ENCODE measurements at places on chromosomes 3 and 15. TPM values are rescaled to one million over a fixed set of nuclear protein-coding genes. Genes with fewer than 3 reads are reported as not detected.
A peak's percentile ranks its signal among the peaks of the same experiment; 100 is the strongest.

Gene ATP10A
- 18.3 TPM for total RNA-seq

Gene ANKUB1
- total RNA-seq: 40.9 TPM

Gene SAMMSON
- 26.2 TPM for total RNA-seq

DNA sequence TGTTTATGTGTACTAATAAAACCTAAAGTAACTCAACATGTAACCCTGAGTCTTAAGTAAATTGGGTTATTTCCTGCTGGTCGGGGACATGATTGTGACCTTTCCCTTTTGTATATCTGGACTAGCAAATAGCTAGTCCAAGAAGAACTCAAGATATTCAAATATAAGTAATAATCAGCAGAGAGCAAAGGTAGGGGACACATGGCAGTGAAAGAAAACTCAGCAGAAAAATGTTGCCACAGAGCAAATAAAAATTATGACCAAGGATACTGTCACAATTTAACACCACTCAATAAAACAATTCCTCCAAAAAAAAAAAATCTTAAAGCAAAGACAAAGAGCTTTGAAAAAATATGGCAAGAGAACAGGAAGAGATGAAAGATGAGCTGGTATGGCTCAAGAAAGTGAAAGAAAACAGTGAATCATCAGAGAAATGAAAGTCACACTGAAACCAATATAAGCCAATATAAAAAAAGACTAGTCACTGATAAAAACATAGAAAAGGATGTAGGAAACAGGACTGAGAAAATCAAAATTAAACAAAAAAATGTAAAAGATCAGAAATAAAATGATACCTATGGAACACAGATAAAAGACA is 43.4 kb downstream of the HLTF start:
- DNase-seq: no peak

DNA sequence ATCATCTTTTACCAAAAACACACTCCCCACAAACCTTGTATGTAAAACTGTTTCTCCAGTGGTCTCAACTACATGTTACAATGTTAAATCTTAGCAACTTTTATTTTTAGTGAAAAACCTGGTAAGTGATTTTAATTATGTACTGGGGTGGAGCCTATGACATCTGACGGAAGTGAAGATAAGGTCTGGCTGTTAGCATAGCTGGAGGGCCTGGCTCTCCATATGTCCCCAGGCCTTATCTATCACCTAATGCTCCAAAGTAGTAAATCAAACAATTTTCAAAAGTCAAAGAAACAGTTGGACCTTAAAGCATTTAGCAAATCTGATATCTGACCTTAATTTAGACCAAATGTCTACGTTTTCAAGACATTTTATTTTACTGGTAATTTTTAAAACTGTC is 173.6 kb upstream of the SMAD3 start:
- DNase-seq: peak; percentile 52

Gene P2RY1
- total RNA-seq: 7.0 TPM

DNA sequence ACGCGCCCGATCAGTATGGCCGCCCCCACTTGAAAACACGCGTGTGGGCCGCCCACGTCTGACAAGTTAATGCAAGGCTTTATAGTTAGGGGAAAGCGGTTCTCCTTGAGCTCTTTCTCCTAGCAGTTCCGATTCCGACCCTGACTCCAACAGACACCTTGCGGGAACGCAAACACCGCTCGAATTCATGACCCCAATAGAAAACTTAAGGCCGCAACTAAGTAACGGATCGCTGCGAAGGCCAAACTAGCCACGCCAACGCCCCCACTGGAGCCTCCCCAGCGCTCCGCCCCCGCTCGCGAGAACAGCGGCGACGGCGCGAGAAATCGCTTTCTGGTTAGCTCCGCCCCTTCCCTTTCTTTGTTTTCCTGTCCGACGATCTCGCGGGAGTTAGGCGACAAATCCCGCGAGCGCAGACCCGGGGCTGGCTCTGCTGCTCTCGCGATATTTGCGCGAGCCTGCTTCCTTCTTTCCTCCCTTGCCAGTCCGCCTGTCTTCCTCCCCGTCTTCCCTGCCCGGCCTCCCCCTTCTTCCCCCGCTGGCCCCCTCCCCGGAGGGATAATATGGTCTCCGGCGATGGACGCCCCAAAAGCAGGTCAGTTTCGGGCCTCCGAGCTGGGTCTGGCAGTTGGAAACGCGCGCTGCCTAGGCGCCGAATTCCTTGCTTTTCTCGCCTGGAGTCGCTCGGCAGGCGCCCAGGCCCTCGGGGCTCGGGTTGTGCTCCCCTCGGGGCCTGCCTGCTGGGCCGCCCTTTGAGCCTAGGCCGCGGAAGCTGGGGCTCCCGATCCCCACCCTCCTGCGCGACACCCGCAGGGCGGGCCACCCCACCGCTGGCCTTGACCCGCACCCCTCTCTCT is at the start of gene IREB2:
IREB2 (plus strand) TSS at position 455 of the 857 bp plus-strand sequence; CDS start at position 577, 122 bp downstream.
- DNase-seq: peak; percentile 99

DNA sequence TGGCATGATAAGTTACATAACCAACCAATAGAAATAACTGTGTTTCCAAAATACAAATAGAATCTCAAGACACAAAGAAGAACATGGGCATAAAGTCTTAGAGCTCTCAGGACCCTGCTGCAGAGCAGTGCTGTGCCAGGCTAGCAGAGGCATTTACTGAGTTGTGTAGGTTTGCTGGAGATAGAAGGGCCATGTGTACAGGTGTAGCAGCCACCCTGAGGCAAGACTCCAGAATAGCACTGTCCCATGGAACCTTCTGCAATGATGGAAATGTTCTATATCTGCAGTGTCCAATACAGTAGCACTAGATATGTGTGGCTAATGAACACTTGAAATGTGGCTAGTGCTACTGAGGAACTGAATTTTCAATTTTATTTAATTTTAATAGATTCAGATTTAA is 267.0 kb upstream of the UMPS start:
- no peak for DNase-seq

Gene MUSTN1
- 6.7 TPM for total RNA-seq

DNA sequence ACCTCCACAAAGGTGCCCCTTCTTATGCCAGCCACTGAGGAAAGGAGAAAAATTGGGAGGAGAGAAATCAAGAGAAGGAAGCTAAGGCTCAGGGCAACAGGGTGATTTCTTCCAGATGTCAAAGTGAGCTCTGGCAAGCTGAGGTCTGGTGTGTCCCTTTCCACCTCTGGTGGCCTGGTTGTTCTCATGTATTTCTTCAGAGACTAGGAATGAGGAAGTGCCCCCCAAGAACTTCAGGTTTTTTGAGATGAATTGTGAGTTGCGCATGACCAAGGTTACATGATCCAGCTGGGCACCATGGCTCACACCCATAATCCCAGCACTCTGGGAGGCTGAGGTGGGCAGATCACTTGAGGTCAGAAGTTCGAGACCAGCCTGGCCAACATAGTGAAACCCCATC is 5.6 kb downstream of the RAB6B start:
- DNase-seq: no peak

DNA sequence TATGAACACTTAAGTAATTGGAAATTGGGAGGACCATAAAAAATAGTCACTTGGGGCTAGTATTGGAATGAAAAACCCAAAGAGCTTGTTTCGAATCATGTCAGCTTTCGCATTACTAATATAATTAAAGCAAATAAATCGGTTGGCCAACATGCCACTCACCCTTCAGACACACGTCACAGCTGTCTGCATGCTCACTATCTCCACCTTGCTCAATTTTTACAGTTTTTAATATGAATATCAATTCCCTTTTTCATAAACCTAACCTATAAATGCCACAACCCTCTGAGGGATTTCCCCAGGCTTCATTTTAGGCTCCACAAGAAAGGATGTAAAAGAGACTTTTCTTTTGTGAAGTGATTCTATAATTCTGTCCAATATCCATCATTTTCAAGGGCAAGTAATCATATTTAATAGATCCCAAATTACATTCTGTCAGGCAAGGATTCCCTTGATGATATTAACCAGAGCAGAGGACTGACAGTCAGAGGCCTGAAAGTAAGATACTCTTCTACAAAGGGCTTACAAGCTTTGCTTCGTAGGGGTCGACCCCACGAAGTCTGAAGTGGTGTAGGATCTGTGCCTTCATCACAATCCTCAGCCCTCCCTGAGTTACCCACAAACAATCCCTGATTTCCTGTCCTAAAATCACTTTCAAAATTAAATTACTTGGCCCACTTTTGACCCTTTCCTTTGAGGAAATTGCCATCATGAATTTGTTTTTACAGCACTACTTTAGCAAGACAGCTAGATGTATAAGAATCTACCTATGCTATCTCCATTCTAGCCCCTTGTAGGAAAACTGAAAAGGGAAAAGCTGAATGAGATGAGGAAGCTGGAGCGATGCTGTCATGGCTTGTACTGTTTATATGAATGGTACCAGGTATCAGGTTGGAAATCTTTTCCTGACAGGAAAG is 44.5 kb downstream of the NANOGP8 start:
- no peak for DNase-seq

DNA sequence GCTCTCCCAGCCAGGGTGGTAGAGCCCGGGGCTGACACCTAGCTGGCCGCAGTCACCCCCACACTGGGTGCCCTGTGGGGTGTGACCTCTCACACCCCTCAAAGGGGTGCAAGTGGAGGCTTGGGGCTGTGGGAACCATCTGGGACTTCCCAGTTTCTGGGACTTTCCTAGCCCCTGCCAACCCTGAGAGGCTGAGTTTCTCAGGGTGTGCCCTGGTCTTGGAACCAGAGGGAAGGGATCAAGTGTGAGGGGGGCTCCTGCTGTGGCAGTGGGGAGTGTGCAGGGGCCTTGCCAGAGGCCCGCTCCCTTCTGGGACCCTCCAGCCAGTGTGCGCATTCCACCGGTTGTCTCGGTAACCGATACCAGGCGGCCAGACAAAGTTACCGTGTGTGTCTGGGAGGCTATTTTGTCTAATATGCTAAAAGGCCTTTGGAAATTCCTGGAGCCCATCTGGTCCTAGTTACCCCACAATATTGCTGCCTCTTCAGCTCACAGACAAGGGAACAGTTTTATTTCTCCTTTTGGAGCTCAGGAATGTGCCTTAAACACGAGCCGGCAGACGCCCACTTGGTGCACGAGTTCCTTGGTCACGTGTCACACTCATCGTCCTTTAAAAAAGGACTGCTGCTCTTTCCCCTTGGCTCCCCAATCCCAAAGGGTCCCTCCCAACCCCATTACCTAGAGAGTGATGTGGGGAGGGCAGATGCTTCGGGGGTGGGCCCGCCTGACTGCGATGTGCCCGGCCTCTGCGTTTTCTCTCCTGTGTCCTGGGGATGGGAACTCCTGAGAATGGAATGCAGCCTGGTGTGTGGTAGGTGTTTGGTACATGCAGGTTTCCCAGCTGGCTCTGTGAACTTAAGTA is 33.2 kb downstream of the HDAC11 start:
- peak; percentile 54 for DNase-seq

Gene ZMYND10
- total RNA-seq: 5.3 TPM

Data from umbilical cord (tissue), 2 donors.